NCI-H2081 (cell line): ENCODE measurements at places on chromosomes 6 and 20.

DNA sequence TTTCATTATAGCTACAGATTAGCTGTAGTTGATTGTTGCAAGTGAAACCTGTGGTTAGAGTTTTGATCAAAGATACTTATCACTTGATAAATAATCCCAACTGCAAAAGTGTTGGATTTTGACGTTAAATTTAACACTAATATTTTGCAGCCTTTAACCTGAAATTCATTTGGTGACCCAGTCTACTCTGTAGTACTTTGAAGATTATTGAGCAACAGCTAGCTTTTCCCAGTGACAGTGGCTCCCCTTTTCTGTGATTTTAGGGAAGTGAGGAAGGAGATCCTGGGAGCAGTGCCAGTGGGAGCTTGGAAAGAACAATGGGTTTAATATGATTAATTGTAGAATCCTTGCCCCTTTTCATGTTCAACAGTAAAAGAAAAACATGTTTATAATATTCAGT is 76.9 kb downstream of the NCOA3 start:
- DNase-seq = no peak

- DNase-seq = no peak
Observed at GRCh38 chr20:57628047-57628961, 8.1 kb upstream of the ZBP1 start.

DNA sequence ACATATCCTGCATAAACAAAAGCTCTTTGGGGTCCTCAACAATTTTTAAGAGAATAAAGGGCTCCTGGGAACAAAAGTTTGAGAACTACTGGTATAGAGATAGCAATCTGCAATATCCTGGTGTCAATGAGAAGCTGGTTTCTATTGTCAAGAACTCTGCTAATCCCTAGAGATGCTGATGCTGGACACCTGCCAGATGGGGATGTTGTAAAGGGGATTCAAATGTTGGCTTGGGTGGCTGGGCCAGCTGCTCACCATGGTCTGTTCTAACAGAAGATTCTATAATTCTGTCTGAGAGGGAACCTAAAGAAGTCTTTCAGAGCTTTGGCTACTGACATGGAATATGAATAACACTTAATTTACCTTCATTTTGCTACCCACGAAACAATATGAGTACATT is 137.8 kb downstream of the BTBD9 start:
- DNase-seq = no peak

- DNase-seq = no peak
Observed at GRCh38 chr20:37311710-37312355, 22.4 kb downstream of the MANBAL start.

DNA sequence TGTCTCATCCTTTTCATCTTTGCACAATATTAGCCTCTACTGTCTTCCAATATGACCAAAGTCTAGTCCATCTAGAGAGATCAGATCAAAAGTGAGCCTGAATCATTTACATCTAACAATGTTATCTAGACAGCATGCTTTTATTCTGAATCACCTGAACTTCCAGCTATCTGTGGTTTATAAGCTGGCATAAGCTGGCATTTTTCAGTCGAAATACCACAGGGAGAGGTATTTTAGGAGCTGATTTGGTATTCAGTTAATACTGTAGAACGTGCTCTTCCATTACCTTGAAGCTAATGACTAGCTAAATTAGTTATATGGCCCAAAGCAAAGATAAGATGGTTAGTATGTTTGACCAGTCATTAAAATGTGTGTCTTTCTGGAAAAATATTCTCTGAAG is 188.3 kb upstream of the AGPAT4 start:
- no peak for DNase-seq

GRCh38 chr6:72952808-72953630 is 272.3 kb downstream of the KHDC1L start:
- no peak for DNase-seq

DNA sequence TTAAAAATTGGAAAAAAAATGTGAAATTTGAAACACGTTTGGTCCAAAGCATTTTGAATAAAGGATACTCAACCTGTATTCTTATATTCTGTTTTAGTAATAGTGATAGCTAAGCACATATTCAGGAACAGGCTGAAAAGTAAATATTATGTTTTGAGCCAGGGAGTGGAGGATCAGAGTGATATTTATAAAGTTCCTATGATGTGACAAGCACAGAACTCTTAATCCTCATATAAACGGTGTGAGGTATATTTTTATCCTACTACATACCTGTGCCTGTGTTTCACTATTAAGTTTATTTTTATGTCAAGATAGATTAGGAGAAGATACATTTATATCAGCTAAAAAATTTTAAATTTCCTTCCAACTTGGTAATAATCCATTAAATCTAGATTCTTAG is 225.5 kb downstream of the EPHA7 start:
- no peak for DNase-seq

- DNase-seq = peak; percentile 52
Observed at GRCh38 chr6:41427642-41428335, 92.4 kb downstream of the NCR2 start.

- DNase-seq = no peak
Observed at GRCh38 chr6:12543953-12544352, 172.6 kb upstream of the PHACTR1 start.

DNA sequence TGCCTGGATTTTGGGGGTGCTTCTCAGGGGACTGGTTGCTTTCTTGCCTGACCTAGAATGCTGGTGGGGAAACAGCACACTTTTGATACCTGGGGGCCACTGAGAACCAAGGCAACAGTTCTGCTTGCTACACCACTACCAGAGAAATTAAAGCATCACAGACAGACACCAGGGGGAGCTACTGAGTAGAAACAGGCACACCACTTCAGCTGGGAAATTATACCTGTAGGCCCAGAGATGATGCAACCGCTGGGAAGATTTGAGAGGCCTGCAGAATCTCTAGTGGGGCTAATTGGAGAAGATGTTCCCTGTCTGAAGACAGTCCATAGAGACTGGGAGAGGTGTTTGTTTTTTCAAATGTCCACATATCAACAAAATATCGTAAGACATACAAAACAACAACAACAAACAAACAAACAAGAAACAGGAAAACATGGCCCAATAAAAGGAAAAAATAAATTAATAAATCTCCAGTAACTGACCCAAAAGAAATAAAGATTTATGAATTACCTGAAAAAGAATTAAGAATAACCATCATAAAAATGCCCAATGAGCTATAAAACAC is 129.4 kb upstream of the RIN2 start:
- DNase-seq = peak; percentile 68

- DNase-seq = no peak
Observed at GRCh38 chr20:49892817-49893216, 22.5 kb downstream of the SPATA2 start.

DNA sequence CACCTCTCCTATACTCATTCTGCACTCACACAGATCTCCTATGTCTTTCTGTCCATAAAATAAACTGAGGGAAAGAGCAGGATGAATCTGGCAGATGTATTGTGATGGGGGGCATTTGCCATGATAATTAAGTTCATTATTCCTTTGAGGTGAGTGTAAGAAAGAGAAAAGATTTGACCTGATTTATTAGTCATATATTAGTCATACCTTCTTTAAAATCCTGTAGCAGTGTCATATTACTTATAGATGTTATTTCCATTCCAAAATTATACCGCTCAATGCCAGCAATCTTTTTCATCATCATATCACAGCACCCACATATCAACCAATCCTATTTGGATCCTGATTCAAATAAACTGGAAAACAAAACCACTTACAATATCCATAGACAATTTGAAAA is 733.3 kb upstream of the SLC35B3 start:
- no peak for DNase-seq

- DNase-seq = no peak
Observed at GRCh38 chr20:63923651-63924050, 28.7 kb downstream of the DNAJC5 start.

DNA sequence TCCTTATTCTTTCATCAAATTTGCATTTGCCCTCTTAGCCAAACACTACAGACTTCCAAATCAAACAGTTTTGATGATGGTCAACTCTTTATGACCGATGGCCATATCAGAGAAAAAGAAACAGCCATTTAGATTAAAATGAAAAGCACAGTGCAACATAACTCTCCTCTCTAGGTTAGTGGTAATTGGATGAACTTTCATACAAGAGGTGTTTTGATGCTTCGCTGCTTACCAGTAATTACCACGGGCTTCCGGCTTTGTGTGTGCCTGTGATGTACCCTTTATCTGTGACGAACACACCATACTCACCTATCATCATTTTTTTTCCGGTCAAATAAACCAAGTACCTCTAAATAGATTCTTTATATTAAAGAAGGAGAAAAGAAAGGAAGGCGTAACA is 181.8 kb downstream of the FOXA2 start:
- DNase-seq = peak; percentile 53

GRCh38 chr6:33633462-33634158 is 12.5 kb downstream of the ITPR3 start:
- DNase-seq = peak; percentile 42

GRCh38 chr6:47250302-47250701 is 59.4 kb downstream of the TNFRSF21 start:
- DNase-seq = no peak

DNA sequence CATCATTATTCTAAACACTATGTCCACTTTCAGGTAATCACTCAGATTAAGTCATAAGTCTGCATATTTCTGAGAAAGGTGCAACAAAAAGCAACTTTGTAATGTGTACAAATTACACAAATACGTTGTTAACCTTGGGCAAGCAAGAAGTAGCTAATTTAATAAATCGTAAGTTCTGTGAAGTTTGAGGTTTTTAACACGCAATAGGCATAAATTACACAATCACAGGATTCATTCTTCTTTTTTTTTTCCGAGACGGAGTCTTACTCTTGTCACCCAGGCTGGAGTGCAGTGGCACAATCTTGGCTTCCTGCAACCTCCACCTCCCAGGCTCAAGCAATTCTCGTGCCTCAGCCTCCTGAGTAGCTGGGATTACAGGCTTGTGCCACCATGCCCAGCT is 57.2 kb upstream of the F13A1 start:
- no peak for DNase-seq

GRCh38 chr20:64057628-64058498 is 5.1 kb upstream of the TCEA2 start:
- peak; percentile 78 for DNase-seq

DNA sequence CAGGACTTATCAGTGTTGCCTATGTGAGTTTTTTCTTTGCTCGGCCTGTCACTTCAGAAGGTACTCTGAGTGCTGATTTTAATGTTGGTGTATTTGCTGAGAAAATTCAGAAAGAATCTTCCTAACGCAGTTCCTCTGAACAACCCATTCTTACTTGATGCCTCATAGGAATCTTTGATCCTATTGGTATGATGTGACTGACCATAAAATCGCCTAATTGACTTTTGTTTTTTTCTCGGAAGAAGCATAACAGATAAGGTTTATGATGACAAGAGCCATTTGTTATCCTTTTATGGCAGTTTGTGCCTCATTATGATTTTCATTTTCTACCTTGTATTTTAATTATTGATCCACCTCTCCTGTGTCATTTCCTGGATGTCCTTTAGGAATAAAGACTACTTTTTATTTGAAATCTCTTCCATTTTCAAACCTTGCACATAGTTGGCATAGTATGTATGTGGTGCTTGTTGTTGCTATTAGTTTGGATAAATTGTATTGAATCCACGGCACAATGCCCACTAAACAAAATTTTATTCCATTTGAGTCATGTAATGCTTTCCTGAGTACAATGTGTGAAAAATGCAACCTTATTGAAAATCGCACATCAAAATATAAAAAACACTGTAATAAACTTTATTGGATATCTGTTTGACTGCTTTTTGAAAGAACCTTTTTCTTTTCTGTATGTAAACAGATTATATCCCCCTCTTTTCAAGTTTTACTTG is 37.3 kb downstream of the LRRC1 start:
- DNase-seq = no peak

DNA sequence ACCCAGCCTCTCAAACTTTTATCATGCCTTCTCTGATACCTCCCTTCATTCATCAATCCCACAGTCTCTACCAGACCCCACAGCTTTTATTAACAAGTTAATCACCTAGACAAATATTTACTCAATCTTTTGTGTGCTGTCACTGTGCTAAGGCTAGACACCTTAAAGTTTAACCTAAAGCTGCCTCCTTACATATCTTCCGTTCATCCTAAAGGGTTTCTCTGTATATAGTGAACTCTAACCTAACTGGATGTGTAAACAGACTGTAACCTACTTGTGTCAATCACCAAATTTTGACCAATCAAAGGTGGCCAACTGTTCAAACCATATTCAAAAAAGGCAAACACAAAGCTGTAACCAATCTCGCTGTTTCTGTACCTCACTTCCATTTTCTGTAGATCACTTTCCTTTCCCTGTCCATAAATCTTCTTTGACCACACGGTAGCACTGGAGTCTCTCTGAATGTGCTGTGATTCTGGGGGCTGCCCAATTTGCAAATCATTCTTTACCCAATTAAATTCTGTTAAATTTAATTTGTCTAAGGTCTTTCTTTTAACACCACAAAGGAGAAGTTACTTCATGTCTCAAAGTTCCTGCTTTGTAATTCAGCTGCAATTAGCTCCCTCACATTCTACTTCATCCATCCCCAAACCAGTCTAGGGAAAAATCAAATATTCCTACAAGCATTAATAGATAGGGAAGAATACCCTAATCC is 72.5 kb downstream of the ARHGAP18 start:
- no peak for DNase-seq

DNA sequence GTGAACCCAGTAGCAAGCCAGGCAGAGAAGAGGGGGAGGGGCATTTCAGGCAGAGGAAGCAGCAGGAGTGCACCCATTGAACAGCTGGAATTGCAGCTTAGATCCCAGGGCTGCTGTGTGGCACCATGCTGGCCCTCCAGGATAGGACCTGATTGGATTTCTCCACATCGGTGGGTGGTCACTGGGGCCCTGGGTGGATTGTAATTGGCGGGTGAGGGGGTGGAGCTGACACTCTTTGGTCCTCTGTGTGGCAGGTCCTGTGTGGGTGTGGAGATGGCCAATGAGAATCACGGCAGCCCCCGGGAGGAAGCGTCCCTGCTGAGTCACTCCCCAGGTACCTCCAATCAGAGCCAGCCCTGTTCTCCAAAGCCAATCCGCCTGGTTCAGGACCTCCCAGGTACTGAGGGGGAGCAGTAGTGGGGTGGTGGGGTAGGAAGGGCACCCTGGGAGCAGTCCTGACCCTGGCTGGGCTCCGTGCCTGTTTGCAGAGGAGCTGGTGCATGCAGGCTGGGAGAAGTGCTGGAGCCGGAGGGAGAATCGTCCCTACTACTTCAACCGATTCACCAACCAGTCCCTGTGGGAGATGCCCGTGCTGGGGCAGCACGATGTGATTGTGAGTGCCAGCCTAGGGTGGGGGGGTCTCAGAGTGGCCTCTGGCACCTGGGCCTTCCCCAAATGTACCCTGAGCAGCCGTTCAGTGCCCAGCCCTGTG is 4.4 kb downstream of the PCIF1 start:
- no peak for DNase-seq
